ENCODE measurements at places on chromosomes 4 and X.

GRCh38 chrX:101677028-101677427 lies 17.4 kb upstream of the ARMCX2 start:
- DNase-seq = no peak

DNA sequence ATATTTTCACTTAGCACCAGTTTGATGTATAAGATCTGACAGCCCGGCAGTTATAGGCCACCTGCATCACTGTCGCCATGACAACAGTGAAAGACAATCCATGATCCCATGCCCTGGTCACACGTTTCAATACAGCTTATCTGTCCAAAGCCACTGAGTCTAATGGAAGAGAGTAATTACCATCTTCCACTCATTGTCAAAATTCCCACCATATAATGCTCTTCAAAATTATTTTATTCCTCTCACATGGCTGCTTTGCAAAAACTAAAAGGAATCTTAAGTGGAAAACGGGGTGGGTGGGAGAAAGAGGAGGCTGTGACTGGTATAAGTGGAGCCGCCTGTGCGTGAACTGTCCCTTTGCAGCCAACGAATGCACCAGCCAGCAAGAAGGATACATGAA lies 44.2 kb downstream of the MAML3 start:
- no peak for DNase-seq

GRCh38 chr4:41260116-41260733 lies 3.5 kb downstream of the UCHL1 start:
- no peak for DNase-seq

DNA sequence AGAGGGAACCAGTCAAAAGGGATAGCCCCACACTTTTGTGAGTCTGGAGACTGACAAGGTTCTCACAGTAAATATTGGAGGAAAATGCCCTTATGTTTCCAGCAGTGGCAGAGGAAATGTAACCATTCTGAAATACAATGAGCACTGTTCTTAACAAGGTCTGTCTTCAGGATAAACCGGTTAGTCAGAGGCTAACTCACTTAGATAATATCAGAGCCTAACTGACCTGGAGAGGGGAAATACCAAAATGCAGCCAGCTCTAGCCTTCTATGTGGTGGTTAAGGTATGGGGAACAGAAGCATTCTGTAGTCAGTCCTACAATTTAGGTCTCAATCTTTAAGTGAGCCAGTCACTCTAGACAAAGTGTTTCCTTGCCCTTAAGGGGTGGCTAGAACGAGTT lies 70.8 kb downstream of the TBCK start:
- DNase-seq = no peak

DNA sequence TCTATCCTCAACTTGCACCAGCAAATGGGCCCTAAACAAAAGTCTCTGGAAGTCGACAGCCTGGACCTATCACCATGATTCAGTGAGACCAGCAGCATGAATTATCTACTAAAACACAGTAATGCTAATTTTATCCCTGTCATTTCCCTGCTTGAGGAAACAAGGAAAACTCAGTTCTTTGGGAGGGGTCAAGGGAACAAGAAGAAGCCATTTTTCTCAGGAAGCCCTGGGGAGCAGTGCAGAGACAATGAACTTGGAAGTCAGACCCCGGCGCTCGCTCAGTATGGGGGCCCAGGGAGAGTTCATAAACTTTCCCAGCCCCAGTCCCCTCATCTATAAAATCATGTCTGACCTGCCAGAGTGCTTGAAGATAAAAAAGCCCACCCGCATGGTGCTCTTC lies 50.4 kb downstream of the DCTD start:
- no peak for DNase-seq

GRCh38 chrX:40663078-40663740 lies 15.8 kb upstream of the CXorf38 start:
- DNase-seq = no peak

DNA sequence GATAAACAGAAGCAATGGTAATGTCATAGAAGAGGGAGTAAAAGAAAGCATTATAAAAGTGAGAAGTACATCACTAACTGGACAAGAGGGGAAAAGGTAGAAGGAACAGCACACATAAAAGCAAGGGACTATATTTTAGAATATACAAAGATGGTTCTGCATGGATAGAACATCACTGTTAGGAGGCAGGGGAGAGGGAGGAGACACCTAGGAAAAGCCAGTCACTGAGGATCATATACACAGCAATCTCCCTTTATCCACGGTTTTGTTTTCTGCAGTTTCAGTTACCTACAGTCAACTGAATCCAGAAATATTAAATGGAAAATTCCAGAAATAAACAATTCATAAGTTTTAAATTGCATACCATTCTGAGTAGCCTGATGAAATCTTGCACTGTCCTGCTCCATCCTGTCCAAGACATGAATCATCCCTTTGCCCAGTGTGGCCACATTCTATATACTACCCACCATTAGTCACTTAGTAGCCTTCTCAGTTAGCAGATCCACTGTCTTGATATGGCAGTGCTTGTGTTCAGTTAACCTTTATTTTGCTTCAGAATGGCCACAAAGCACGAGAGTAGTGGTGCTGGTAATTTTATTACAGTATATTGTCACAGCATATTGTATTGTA lies 74.2 kb downstream of the PPA2 start:
- DNase-seq = no peak

GRCh38 chrX:28847423-28847822 lies 260.2 kb downstream of the IL1RAPL1 start:
- DNase-seq = no peak

- no peak for DNase-seq
Measured at GRCh38 chr4:152956650-152957436, 20.7 kb downstream of the FHDC1 start.

DNA sequence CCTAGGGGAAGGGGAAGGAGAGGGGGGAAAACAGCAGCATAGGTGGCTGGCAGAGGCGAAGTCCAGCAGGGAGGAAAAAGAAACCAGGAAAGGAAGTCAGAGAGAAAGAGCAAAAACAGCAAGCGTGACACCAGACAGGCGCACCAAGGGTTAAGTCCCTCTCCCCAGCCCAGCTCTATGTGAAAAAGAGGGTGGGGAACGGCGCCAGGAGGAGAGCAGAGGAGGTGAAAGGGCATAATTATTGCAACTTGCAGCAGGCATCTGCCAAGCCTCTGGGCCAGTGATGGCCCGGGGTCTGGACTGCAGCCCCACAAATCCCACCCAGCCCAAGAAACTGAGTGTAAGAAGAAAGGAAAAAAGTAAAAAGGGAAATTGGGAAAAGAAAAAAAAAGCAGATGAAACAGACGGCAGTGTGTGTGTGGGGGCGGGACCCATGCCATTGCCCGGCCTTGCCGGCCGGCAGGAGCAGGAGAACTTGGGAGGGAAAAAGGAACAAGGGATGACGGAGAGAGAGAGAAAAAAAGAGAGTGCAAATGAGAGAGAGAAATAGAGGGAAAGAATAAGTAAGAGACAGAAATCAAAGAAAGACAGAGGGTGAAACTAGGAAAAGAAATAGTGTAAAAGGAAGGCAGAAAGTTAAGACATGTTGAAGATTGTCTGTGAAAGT lies 14.1 kb upstream of the RHOXF2 start:
- DNase-seq = no peak

DNA sequence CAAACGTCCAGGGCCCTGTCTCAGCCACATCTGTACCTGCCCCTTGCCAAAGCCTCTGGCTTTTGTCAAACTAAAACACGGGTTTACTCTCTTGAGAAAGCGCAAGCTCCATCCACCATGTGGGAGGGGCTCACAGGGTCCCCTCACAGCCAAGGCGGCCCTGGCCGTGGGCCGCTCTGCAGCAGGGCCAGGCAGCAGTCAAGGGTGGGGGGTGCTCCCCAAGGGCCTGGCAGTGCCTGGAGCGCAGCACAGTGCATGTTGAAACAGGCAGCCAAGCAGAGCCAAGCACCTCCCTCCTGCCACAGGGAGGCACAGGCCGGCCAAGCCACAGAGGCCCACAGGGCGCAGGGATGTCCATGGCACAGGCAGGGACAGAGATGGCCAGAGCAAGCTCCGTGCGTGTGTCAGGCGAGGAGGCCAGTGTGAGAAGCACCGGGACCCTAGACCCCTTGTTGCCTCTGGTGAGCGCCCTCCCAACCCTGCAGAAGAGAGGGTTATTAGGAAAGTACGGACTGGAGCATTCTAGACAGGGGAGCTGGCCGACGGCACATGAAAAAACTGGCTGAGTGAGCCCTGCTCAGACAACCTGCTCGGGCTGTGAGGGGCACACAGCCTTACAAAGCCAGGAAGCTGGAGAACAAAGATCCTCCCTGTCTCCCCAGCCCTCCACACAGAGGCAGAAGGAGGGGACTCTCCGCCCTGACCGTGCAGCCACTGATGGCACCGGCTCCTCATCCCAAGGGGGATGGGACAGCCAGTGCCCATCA lies 39.0 kb downstream of the FAM53A start:
- no peak for DNase-seq

- DNase-seq = no peak
Measured at GRCh38 chrX:155148724-155149537, 67.3 kb upstream of the VBP1 start.

All from stimulated activated CD4-positive, alpha-beta T cell treated with anti-CD3 and anti-CD28 coated beads, Interleukin-12 subunit alpha, Interleukin-12 subunit beta, amount 100 ng/mL, for 24 hours (primary cell).